ENCODE measurements at places on chromosomes 1 and 21.

DNA sequence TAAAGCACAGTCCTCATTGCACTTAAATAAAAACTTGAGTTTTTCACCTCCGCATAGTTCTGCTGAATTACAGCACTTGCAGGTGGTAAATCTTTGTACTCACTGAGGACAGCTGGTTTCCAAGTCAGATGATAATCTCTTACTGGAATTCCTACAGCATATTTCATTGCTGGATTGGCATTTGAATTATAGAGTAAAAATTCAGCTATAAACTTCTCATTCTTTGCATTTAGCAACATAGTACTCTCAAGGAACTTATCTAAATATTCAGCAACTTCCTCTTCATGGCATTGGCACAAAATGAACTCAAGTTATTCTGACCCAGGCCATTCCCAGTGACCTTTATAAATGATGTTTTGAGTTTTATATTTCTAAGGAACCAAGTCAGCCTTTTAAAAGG lies 23.4 kb downstream of the GORAB start:
- no peaks in the 10 kb centered on the region for H3K27me3 ChIP-seq
- peaks cover 3% of the 10 kb centered on the region for H3K4me1 ChIP-seq
- H3K4me3 ChIP-seq: no peak overlapping the region

DNA sequence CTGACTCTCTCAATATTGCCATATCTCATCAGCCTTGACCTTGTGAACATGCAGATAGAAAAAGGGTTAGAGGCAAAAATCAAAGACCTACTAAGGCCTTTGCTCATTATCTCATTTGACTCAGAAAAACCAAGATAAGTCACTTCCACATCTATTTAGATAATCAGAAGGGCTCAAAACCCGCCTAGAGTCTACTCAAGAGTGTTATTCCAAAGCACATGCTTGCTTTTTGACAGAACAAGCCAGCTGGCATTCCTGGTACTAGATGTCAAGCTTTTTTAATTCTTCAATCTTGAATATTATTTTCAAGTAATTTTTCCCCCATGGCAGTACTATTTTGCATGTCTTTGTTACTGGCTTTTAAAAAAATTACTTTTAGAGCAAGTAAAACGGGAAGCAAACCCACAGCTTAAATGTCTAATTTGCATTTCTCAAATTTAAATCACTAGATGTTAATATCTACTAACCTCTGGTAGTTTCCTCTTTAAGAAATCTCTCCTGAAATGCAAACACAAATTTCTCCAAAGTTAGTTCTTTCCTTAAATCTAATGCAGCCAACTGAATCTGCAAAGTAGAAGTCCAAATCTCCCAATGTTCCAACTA lies 51.5 kb downstream of the APP start:
- H3K4me1 ChIP-seq: peaks cover 5% of the 10 kb centered on the region
- H3K4me3 ChIP-seq: no peak overlapping the region
- H3K27me3 ChIP-seq: no peaks in the 10 kb centered on the region
- H3K27ac ChIP-seq: no peak overlapping the region
- no peak for DNase-seq

GRCh38 chr1:221919341-221919740 lies 177.5 kb upstream of the DUSP10 start:
- no peaks in the 10 kb centered on the region for H3K27me3 ChIP-seq
- no peaks in the 10 kb centered on the region for H3K36me3 ChIP-seq
- H3K27ac ChIP-seq: no peak overlapping the region

DNA sequence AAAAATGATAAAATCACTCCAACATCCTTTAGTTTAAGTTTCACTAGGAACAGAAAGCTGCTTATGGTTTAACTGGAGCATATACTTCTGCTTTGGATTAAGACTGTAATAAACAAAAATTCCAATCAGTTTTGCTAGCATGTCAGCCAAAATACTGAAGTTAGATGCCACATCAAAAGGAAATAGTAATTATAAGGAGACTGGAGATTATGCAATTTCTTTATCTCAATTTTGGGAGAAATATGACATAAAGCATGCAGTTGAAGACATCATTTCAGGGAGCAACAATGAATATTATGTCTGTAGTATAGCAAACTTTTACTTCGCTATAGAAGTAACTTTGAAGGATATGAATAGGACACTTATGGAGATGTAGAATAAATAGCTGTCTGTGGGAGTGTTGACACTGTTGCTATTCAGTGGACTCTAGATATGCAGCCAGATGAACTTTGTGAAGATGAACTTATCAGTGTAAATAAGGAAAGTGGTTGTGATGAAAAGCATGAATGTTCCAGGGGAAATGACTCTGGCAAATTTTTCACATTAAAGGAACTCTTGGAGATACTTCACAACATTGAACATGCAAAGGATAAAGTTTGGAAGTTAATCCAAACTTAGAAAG lies 107.8 kb downstream of the RABGAP1L start:
- no peaks in the 10 kb centered on the region for H3K36me3 ChIP-seq
- no peak overlapping the region for H3K27ac ChIP-seq
- no peaks in the 10 kb centered on the region for H3K27me3 ChIP-seq
- H3K4me3 ChIP-seq: no peak overlapping the region
- no peaks in the 10 kb centered on the region for H3K4me1 ChIP-seq

DNA sequence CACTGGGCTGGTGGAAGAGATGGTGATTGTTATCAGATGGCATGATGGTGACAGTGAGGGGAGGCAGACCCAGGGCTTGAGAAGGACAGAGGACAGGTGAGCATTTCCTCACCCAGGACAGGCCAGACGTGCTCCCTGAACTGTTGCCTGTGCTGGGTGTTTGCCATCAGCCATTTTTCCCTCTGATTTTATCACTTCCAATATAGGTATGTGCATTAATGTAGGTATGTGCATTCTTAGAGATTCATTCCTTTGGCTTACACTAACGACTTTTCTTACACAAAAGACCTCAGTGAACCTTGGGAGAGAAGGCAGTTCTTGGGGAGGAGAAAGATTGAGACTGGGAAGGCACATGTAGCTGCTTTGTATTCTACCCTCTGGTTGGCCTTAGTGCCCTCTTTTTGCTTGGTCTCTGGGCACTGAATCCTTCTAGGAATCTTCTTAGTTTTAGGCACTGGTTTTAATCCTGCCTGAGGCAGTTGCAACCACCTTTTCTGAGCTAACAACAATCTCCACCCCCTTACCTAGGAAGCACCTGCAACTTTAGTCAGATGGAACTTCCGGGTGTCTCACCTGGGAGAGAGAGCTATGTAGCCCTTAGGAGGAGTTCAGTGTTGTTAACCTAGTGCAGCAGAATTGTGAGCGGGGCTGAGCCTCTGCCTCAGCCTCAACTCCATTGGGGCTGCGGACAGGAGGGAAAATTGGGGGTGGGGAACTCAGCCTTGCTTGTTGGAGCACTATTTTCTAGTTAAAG lies 30.9 kb downstream of the C1orf116 start:
- DNase-seq: no peak
- peaks cover 3% of the 10 kb centered on the region for H3K27me3 ChIP-seq
- H3K4me3 ChIP-seq: no peak overlapping the region
- H3K27ac ChIP-seq: no peak overlapping the region
- no peaks in the 10 kb centered on the region for H3K4me1 ChIP-seq
- H3K36me3 ChIP-seq: no peaks in the 10 kb centered on the region

- no peaks in the 10 kb centered on the region for H3K4me1 ChIP-seq
- H3K27ac ChIP-seq: no peak overlapping the region
- no peak for DNase-seq
- H3K27me3 ChIP-seq: peaks cover 26% of the 10 kb centered on the region
- H3K36me3 ChIP-seq: no peaks in the 10 kb centered on the region
Measured at GRCh38 chr1:200909071-200909470, 14.4 kb downstream of the INAVA start.

DNA sequence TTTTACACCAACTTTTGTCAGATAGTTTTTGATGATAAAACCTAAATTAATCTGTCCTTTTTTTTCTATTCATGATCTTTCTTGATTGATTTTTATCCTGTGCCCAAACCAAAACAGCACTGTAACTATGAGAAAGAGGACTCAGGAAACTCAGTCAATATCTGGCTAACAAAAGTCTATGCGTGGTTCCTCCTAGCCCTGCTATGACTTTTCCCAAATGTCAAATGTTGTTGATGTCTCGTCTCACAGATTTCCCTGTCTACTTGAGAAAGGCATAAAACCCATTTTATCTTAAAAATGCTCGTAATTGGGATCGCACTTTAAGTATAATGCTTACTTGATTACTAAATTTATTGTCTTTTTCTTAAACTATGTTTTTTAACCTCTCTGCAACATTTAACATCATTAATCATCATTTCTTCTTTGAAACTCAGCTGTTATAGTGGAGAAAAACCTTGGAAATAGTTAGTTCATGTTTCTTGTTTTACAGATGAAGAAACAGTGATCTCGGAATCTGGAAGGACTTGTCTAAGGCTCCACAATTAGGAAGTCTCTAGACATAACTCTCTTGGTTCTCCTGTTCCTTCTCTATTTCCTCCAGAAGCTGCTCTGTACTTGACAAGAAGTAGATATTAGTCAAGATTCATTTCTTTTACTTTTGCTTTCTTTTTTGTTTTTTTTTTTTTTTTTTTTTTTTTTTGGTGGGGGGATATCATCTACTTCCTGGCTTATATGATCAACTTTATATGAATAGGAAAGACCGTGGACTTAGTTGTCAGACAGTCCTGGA lies 26.2 kb upstream of the PTPRC start:
- H3K36me3 ChIP-seq: no peaks in the 10 kb centered on the region
- no peak overlapping the region for H3K27ac ChIP-seq
- H3K4me1 ChIP-seq: no peaks in the 10 kb centered on the region
- H3K4me3 ChIP-seq: no peak overlapping the region

DNA sequence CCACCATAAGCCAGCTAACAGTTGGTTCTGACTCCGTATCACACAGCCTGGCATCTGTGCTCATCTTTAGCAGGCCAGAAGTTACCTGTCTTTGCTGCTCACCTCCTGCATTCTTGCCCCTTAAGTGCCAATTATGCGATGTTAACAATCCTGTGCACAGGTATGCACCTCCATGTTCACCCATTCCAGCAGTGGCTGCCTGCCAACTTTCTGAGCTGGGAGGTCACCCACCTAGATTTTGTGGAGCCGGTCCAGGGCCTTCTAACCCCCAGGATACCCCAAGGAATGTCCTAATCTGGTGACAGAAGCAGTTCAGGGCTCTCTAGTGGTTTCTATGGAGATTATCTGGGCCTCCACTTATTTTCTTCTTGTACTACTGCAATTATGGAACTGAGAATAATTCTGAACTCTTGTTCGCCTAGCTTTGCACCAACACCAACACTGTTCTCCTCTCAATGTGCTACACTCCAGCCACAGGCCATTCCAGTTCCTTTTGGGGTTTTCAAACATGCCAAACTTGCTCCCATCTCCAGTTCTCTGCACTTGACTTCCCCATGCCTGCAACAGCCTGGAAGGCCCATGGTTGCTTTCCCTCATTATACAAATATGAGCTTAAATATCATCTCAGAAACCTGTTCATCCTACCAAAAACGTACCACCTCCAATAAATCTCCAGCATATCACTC lies 9.0 kb downstream of the BCAR3 start:
- H3K36me3 ChIP-seq: peaks cover 28% of the 10 kb centered on the region
- H3K4me3 ChIP-seq: no peak overlapping the region
- peaks cover 51% of the 10 kb centered on the region for H3K4me1 ChIP-seq
- 0 out of 2 replicates have a peak overlapping the region, but pooled peaks have one; percentile 45 for H3K27ac ChIP-seq
- no peak for DNase-seq

GRCh38 chr1:231395076-231395997 lies 26.8 kb downstream of the EGLN1 start:
- H3K36me3 ChIP-seq: no peaks in the 10 kb centered on the region
- H3K4me3 ChIP-seq: peak overlapping the region; percentile 5
- H3K27ac ChIP-seq: peak overlapping the region; percentile 42
- DNase-seq: peak; percentile 98
- peaks cover 7% of the 10 kb centered on the region for H3K4me1 ChIP-seq

GRCh38 chr1:225573216-225573615 lies 79.7 kb downstream of the ENAH start:
- peaks cover 5% of the 10 kb centered on the region for H3K4me1 ChIP-seq
- H3K36me3 ChIP-seq: no peaks in the 10 kb centered on the region
- H3K27ac ChIP-seq: no peak overlapping the region

DNA sequence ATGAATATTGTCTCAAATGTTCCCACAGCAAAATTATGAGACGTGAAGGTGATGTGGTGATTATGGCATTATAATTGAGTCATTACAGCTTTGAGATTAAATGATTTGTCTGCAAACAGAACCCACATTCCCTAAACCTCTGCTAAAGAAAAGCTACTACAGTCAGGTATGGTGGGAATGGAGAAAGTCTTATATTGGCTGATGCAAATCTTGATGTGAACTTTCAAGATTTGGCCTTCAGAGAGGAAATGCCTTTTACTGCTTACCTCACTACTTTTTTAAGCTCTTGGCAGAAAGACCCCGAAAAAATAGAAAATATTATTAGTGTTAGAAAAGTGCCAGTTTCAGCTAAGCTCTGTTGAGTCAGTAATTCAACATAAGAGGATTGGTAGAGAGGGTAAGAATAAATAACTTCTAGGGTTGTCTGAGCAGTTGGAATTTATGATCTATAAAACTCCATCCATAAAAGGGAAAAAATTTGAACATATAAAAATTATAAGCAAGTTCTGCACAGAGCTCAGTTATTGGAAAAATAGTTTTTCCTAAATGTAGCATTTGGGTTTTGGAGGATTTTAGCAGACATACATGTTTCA lies 47.8 kb upstream of the RGS5 start:
- H3K27ac ChIP-seq: no peak overlapping the region
- H3K4me1 ChIP-seq: no peaks in the 10 kb centered on the region
- no peak overlapping the region for H3K4me3 ChIP-seq
- H3K36me3 ChIP-seq: no peaks in the 10 kb centered on the region

DNA sequence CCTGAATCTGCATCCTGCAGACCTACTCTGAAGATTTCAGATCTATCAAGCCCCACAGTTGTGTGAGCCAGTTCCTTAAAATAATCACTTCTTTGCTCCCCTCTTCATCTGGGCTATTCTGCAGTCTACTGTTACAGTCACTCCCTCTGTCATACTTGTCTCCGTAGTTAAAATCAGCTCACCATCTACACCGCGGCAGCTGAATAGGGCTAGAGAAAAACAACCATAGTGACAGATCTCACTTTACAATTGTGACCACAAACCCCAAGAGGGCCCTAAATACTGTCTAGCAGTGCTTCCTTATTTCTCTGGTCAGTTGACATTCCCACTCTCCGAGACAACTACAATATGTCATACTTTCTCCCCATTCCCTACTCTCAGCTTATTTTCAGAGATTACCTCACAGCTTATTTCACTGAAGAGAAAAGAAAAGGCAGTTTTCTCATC lies 12.9 kb downstream of the DESI2 start:
- no peak overlapping the region for H3K27ac ChIP-seq
- H3K36me3 ChIP-seq: no peaks in the 10 kb centered on the region
- no peaks in the 10 kb centered on the region for H3K27me3 ChIP-seq
- DNase-seq: peak; percentile 45
- H3K4me1 ChIP-seq: peaks cover 2% of the 10 kb centered on the region

DNA sequence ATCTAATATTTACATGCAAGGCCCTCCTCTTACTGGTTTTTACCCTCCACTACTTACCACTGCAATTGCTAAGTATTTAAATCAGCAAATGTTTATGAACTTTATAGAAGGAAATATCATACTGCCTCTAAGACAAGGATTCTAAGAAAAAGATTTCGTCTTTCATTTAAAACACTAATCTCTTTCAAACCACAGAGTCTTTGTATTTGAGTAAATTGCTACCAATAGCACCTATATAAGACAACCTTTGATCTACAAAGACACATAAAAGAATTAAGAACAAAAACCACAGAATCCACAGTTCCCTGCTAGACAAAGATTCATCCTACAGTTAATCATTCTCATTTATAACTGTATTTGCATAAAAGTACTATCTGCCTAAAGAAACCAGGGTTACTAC lies 37.6 kb downstream of the RNF115 start:
- H3K36me3 ChIP-seq: peaks cover 5% of the 10 kb centered on the region
- no peak for DNase-seq
- no peaks in the 10 kb centered on the region for H3K27me3 ChIP-seq
- H3K4me3 ChIP-seq: no peak overlapping the region

- H3K27ac ChIP-seq: no peak overlapping the region
- peaks cover 28% of the 10 kb centered on the region for H3K4me1 ChIP-seq
- H3K4me3 ChIP-seq: no peak overlapping the region
- no peaks in the 10 kb centered on the region for H3K36me3 ChIP-seq
Measured at GRCh38 chr1:31575369-31576140, 760 bp upstream of the TINAGL1 start.
